ENCODE measurements at places on chromosomes 3 and 15.
A peak's percentile ranks its signal among the peaks of the same experiment; 100 is the strongest.

- no peak for DNase-seq
Observed at GRCh38 chr15:61483599-61483998, 254.5 kb upstream of the RORA start.

- peak; percentile 29 for DNase-seq
Observed at GRCh38 chr3:108546247-108546646, 35.9 kb upstream of the MYH15 start.

DNA sequence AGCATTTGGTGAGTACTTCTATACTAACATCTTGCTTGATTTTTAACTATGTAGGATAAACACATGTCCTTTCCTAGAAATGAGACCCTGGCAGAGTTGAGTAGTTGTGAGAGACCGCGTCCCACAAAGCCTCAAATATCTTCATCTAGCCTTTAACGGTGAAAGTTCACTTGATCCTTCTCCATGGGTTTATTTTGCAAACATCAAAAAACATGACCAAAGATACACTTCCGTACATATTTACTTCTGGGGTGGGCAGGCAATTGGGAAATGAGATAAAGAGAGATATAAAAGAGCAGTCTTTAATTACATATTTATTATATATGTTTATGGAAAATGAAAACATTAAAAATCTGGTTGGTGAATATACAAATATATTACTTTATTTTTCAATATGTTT lies 5.2 kb upstream of the KAT2B start:
- no peak for DNase-seq

DNA sequence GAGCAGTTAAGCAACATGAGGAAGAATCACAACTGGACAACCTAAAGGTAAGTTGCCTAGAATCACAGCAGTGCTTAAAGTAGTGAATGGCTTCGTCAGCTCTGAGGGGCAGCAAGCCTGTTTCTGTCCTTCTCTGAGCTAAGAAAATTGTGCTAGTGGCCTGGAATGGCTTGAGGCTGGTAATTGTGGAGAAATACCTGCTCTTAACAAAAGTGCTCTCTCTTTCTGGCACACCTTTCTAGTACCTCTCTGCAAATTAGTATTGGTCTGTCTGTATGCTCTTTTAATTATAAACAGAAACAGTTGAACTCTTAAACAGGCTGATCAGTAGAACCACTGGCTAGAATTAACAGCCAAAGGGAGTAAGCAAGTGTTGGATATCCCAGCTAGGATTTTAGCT lies 11.6 kb downstream of the SNX1 start:
- no peak for DNase-seq

DNA sequence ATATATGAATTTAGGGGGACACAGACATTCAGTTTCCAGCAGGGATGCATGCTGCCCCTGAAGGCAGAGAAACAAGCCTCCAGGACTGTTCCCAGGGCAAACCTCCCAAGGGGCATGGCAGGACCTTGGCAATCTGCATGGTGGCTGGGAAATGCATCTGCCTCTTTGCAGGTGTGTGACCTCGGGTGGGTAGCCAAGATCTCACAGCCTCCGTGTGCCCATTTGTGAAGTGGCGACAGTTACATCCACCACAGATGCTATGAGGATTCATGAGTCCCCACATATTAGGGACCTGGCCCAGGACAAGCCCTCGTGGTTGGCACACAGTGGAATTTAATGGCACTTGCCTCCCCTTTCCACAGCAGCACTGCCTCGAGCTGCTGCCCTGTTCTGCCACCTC lies 29.9 kb downstream of the SLC28A1 start:
- no peak for DNase-seq

GRCh38 chr15:61653110-61653509 lies 407.1 kb downstream of the VPS13C start:
- DNase-seq: peak; percentile 55

DNA sequence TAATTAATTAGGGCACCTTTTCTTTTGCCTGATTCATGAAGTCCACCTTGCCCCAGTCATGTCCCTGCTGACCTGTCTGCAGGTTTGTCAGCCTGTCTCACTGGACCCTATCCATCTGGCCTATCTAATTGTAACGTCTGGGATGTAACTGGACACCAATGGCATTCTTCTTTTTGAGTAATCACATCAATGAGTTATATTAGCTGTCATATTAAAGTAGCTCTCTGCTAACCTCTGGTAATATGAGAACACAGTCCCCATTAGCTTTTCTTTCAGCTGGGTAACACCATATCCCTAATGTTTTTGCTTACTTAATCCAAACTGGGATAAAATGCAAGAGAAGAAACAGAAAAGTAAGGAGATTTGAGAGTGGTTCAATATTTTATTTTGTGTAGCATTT lies 166.2 kb upstream of the VEPH1 start:
- DNase-seq: no peak

GRCh38 chr3:3013317-3014052 lies 96.7 kb downstream of the IL5RA start:
- DNase-seq: no peak

- no peak for DNase-seq
Observed at GRCh38 chr3:129958755-129959154, 15.8 kb upstream of the TRH start.

- DNase-seq: no peak
Observed at GRCh38 chr3:40930131-40930538, 269.2 kb upstream of the CTNNB1 start.

- no peak for DNase-seq
Observed at GRCh38 chr15:96058103-96058851, 272.2 kb upstream of the NR2F2 start.

DNA sequence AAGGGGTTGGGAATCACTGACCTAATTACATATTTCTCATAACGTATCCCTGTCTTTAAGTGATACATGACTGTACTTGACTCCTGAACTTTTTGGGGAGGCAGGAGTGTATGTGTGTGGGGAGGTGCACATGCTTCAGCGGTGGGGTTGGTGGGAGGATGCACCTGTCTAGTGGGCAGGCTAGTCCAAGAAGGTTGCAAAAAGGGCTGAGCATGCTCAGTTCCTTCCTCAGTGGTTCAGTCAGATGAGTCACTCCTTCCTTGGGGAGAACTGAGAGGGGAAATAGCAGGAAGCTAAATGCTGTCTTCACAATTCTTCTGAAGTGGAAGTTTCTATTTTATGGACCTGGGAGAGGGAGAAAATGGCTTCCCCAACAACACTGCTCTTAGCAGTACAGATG lies 24.6 kb upstream of the AP4E1 start:
- DNase-seq: peak; percentile 67
